Retinal pigment epithelial cell (primary cell): ENCODE measurements at places on chromosomes 12 and 14.

DNA sequence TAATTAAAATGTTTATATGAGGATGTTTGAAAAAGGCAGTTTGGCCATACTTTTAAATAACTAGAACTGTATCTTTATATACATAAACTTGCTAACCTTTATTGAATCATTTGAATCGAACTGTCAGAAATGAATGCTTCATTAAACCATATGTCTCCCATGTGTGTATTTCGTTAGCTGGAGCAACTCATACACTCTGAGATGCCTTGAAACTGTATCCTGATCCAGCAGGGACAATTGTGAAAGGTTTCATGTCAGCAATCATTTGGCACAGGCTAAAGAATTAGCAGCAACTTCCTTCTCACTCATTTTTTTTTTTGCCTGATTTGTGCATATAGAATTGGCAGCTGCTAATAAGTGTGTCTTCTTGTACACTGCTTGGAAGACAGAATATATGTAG is 109.9 kb downstream of the NAV3 start:
- no peak for DNase-seq

- DNase-seq = no peak
Observed at GRCh38 chr12:57401165-57401564, 29.7 kb downstream of the R3HDM2 start.

DNA sequence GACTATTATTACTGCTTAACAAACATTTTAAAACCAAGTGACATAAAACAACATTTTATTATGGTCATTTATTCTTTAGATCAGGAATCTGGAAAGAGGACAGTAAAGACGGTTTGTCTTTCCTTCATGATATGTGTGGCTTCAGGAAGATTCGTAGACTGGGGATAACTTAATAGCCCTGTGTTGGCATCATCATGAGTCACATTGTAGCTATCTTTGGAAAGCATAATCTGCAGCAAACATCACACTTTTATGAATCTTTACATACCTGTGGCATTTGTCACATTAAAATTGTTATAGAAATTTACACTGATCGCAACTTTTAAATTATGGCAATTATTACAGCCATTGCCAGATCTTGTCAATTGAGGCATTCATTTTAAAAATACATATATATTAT is 397.1 kb downstream of the NOVA1 start:
- peak; percentile 16 for DNase-seq

DNA sequence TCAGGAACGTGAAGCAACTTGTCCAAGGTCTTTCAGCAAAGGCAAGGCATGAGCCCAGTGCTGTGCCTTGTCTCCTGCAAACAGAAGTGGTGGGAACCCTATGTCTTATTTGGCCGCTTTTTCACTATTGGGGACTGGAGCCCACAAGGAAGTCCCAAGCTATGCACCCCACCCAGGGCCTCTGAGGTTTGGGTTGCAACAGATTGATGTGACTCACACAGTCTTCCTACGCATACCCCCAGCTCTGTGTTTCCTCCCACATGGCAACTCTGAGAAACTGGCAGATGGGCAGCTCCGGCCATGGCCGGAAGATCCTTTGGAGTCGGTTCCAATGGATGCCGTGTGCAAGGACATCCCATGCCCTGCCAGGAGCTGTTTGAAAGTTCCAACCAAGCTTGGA is 28.3 kb upstream of the CMKLR1 start:
- no peak for DNase-seq

GRCh38 chr14:105005329-105005928 is 15.5 kb downstream of the CDCA4 start:
- no peak for DNase-seq

GRCh38 chr12:131611416-131612091 is 99.3 kb upstream of the SFSWAP start:
- no peak for DNase-seq

DNA sequence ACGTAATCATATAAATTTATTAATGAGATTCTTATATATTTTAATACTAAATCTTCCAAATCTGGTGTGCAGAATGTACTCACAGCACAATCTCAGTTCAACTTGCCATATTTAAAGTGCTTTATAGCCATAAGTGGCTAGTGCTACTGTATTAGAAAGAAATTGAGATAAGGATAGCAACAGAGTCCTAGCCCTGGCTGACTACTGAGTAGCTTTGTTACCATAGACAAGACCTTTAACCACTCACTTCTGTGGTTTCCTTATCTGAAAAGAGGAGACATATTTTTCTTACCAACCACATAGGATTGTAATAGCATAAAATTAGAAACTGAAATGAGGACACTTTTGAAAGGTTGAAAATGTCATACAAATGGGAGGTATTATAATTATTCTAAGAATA is 2.0 kb upstream of the CHURC1 start:
- no peak for DNase-seq

- no peak for DNase-seq
Observed at GRCh38 chr12:121424624-121424975, 24.7 kb downstream of the RNF34 start.

GRCh38 chr12:67367843-67368242 is 98.7 kb downstream of the CAND1 start:
- DNase-seq = no peak

GRCh38 chr12:121034616-121035305 is 4.3 kb downstream of the OASL start:
- no peak for DNase-seq

DNA sequence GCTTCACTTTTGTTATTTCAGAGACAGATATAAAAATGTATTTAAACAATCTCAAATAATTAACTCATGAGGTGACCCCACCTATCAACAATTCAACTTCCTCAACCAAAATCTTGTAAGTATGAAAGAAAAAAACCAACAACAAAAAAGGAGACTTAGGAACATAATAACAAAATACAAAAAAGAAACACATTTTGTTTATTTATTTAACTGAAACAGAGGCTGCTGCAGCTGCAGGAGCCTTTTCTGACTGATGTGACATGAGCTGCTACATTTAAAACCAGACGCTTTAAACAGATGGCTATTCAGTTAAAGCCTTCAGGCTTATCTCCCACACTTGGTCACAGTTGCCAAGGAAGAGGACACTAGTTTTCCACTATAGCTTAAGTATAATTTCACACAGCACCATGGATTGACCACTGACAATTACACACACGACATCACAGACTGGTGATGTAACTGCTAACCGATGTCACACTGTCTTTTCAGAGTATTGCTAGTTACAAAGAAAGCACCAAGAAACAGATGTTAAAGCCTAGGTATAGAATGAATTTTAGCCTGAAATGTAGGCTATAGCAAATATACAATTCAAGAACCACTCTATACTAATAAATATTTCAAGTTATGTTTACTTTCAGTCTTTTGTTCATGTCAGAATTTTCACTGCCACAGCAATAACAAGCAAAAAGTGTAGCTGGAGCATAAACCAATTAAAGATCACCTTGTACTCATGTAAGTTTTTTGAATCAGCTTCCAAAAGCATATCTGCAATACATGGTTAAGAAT is 113.0 kb downstream of the MED13L start:
- no peak for DNase-seq

DNA sequence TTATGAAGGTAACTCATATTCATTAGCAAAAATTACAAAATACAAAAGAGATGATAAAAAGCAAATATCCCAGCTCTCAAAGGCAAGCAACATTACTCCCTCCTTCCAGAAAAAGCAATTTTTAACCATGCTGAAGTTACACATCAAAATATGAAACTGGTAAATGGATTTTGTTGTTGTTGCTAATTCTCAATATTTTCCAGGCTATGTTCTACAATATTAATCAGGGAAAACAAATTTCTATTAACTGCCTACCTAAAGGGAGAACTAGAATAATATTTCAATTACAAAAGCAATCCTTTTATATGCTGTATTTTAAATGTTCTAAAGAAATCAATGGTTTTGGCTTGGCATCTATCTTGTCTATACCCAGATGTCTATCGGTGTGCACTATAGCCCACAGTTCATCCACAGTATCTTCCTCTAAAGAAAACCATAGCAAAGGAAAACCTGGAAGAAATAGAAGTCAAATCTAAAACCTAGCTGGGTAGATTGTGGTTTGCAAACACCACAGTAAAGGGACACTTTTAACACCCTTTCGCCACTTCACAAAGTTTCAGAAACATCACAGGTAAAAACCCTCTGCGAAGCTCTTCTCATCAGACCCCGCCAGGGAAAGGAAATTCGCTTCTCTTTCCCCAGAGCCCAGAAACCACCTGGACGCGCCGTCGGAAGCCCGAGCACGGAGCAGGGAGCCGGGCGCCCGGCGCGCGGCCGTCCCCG is 32.0 kb downstream of the TC2N start:
- DNase-seq = no peak

DNA sequence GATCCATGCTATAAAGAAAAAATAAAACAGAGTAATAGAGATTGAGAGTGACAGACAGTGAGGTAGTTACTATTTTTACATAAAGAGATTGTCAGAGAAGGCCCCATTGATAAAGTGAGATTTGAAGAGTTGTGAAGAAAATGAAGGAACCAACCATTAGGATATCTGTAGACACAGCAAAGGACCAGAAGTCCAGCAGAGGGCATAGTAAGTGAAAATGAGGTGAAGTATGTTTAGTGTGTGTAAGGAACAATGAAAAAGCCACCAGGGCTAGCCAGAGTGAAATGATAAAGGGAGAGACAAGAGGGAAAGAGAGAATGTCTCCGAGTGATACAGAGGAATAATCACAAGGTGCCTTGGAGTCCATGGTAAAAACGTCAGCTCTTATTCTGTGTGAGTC is 411.0 kb downstream of the NELL2 start:
- no peak for DNase-seq

- DNase-seq = no peak
Observed at GRCh38 chr14:53412819-53413675, 259.9 kb upstream of the DDHD1 start.

DNA sequence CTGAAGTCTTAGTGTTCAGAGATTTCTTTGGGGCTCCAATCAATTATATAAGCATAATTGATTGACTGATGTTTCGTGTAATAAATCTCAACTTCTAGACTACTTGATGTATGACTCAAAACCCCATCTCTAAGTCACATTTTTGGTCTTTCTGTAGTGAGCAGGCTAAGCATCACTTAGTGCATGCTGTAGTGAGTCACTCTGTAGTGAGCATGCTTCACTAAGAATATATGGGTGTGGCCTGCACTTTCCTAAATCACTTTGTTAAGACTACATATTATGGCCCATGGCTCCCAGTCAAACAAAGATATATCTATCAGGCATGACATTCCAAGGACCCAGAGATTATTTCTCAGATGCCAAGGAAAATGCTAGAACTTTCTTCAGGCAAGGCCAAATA is 909.4 kb upstream of the LRFN5 start:
- peak; percentile 73 for DNase-seq

DNA sequence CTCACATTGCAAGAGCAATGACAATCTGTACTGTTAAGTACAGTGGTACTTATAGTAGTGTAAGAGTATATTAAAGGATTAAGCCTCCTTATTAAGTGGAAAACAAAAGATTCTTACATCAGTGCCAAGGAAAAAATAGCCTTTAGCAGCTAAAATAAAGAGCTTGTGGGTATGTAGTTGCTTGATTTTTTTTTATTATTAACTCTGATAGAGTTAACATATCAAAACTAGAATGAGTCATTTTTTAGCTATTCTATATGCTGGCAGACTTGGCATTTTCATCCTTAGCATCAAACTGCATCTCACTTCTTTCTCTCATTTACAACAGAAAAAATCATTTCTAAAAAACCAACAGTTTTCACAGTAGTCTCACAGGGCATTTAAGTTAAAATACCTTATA is 86.5 kb downstream of the ATP2B1 start:
- peak; percentile 83 for DNase-seq
